AG04450 (cell line): ENCODE measurements at places on chromosomes 4 and X.

DNA sequence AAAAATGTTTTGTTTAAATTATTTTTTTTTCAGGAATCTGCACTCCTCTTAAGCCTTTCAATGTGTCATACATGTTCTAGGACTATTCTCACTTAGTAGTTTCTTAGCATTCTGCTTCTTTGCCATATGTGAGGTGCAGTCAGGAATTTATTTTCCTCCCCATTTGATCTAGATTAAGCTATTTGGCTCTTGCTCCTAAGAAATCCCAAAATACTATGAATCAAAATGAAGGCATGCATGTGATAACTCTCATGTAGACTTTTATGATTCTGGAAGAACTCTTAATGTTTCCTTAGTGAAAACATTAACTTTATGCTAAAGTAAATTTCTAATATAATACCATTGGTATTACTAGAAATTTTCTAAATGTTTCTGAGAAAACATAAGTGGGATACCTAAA lies 664.5 kb downstream of the RAPGEF2 start:
- no peak for DNase-seq

- DNase-seq: no peak
Measured at GRCh38 chrX:45903781-45904201, 641.4 kb downstream of the ZNF674 start.

GRCh38 chrX:71439420-71439819 lies 73.3 kb downstream of the TAF1 start:
- no peak for DNase-seq

DNA sequence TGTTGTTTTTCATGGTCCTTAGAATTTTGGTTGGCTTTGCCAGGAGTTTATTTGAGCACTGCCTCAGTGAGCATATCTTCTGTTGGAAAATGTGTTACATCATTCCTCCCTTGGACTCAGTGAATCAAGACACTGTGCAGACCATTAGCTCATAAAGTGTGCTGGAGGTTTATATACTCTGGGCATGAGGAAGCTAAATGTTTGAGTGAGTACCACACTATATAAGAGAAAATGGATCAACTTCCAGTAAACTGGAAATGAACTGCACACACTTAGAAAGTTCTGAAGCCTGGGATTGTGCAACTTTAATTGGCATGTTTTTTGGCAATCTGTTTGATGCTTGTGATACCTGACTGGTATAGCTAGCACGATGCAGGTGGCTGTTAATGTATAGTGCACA lies 75.9 kb downstream of the LIMCH1 start:
- no peak for DNase-seq

DNA sequence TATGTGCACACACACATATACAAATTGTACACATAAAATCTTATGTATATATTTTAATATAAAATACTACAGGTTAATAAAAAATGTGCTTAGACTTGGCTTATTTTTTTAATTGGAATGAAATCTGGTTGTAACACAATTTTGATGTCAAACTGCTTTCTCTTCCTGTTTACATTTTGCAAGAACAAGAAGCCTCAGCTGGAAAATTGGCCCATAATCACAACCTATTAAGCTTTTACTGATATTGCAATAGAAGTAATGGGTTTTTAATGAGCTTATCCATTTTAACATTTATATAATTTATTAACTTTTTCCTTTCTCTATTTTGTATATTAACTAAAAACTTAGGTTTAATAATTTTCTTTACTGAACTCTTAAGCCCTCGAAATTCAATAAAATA lies 165.9 kb downstream of the PCDH10 start:
- no peak for DNase-seq

DNA sequence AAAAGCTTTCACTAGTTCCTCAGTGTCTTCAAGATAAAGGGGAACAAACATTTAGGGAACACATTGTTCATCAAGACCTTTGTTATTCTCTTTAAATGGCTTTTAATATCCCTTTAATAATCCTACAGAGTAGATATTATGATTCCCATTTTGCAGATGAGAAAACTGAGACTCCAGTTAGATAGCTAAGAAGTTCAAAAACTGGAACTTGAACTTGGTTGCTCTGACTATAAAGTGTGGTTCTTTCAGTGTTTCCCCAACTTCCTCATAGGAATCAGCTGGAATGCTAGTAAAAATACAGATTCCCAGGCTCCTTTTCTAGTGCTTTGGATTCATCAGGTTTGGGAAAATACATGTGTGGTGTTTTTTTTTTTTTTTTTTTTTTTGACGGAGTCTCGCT lies 37.7 kb downstream of the DLG3 start:
- no peak for DNase-seq

GRCh38 chrX:96002431-96002830 lies 682.2 kb upstream of the DIAPH2 start:
- peak; percentile 18 for DNase-seq

DNA sequence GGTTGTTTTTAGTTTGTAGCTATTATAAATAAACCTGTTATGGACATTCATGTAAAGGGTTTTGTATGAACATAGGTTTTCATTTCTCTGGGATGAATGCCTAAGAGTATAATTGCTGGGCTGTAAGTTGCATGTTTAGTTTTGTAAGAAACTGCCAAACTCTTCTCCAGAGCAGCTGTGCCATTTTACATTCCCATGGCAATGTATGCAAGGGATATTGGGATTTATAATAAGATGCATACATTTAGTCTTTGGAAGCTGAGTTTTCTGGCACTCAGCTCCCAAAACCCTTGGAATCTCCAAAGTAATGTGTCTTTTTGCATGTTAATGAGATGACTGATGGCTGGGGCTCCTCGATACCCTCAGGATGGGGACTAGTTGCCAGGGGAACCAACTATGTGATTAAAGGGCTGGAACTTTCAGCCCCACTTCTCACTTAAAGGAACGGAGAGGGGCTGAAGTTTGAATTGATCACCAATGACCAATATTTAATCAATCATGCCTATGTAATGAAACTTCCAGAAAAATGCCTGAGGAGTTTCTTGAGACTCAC lies 44.0 kb downstream of the SERTM2 start:
- DNase-seq: no peak

GRCh38 chr4:55030589-55030988 lies 94.8 kb downstream of the KDR start:
- DNase-seq: no peak
